Stimulated activated CD4-positive, alpha-beta T cell treated with anti-CD3 and anti-CD28 coated beads, Interleukin-12 subunit alpha, Interleukin-12 subunit beta, amount 100 ng/mL, for 4 hours (primary cell): ENCODE measurements at places on chromosomes 2 and 18.

DNA sequence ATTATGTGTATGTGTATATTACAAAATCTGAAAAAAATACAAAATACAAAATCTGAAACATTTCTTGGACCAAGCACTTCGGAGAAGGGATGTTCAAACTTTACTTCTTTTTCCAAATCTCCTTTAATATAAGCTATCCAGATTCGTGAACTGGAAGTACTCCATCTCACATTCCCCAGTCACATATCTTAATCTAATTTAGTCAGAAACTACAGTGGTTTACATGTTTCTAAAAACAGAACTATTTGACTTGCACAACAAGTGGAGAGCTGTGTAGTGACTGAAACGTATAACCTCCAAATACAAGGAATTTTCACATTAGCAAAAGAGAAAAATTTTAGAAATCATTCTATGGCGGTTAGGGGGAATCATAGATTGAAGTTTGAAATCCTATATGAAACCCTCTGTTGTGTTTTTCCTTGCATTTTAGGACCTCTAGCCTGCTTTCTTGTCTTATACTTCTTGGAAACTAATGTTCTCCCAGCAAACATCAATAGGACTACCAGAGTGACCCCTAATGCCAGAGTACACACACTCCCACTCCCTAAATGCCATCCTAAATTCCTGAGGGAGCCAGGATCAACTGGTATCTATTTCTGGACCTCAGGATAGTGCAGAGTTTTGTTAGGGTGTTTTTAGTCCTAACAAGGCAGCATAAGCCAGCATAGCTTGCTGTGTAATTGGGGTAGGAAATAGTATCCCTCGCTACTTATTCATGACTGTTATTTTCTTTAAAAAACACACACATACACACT, 30.2 kb upstream of the ROCK1 start:
- DNase-seq: no peak

GRCh38 chr2:199973703-199974102, 18.3 kb downstream of the MAIP1 start:
- no peak for DNase-seq

GRCh38 chr18:49572611-49573345, 10.9 kb downstream of the LIPG start:
- DNase-seq: no peak

GRCh38 chr18:50697509-50697908, 122.3 kb downstream of the MRO start:
- no peak for DNase-seq

DNA sequence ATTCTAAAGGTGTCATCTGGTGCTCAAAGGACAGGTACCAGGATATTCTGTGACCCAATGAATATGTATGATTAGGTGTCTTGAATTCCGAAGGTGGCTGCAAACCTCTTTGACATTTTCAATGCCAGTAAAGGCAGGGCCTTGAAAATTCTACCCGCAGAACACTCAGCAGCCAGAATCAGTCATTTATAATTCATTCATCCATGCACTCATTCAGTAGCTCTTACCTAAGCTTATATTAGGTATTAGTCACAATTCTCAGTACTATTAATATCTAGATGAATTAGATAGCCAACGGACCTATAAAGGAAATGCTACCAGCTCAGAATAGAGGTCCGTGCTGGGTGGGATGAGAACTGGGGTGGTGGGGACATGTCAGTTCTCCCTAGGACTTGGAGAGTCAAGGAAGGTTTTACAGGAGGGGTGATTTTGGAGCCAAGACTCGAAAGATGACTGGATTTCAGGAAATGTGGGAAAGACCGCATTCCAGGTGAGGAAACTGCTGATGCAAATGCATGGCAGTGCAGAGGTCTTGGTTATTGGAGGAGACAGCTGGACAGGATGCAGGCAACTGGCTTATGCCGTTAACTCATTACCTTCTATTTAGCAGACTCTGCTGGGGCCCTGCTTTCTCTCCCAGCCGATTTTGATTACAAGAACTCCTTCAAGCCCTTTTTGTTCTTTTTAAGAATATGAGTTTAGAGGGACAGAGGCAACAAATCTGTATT, 7.2 kb downstream of the TRIB2 start:
- no peak for DNase-seq

- DNase-seq: no peak
Measured at GRCh38 chr18:32201948-32202672, 12.3 kb downstream of the MEP1B start.

DNA sequence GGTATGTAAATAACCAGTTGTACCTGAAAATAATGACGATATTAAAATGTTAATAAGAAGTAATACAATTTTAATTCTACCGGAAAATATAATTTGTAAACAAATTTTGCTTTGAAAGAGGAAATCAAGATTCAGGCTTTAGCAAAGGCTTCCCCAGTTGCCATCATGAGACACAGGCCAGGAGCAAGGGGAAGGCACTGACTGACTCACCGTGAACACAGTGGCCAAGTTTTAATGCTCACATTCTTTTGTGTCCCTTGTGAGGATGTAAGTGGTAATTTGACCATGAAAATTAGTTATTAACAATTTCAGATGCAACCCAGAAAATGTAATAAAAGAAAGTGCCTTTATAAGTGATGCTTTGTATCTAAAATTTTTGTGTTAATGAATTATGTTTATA, 164.1 kb downstream of the GREB1L start:
- no peak for DNase-seq

- no peak for DNase-seq
Measured at GRCh38 chr2:42073739-42074503, 26.1 kb downstream of the PKDCC start.

DNA sequence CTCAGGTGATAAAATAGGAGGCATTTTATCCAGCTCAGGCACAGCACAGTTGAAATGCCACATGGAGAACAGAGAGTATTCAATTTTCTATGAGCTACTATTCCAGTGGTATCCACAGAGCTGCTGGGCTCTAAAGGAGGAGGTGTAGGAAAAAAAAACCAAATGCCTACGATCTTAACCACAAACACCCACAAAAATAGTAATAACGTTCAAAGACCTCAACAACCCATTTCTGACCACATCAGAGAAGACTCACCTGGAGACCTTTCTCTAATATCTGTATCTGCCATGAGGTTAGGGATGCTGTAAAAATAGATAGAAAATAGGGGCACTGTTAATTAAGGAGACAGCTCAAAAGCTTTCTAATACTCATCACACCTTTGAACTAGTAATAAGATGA, 294.6 kb upstream of the PARD3B start:
- no peak for DNase-seq

GRCh38 chr2:81481994-81482368, 1177.4 kb upstream of the LRRTM1 start:
- DNase-seq: no peak
